Kidney (tissue), 22 donors: ENCODE measurements at places on chromosomes 11 and 22.

- peak overlapping the region; percentile 88 for H3K27ac ChIP-seq
- peak; percentile 63 for DNase-seq
- H3K4me3 ChIP-seq, result no peak overlapping the region
- H3K36me3 ChIP-seq, result no peaks in the 10 kb centered on the region
Measured at GRCh38 chr22:17964643-17965042, 59.7 kb downstream of the MICAL3 start.

GRCh38 chr22:42375982-42376381 is 56.2 kb downstream of the NFAM1 start:
- no peaks in the 10 kb centered on the region for H3K36me3 ChIP-seq
- H3K4me1 ChIP-seq, result no peaks in the 10 kb centered on the region
- H3K4me3 ChIP-seq, result no peak overlapping the region
- H3K27ac ChIP-seq, result no peak overlapping the region
- no peak for DNase-seq

DNA sequence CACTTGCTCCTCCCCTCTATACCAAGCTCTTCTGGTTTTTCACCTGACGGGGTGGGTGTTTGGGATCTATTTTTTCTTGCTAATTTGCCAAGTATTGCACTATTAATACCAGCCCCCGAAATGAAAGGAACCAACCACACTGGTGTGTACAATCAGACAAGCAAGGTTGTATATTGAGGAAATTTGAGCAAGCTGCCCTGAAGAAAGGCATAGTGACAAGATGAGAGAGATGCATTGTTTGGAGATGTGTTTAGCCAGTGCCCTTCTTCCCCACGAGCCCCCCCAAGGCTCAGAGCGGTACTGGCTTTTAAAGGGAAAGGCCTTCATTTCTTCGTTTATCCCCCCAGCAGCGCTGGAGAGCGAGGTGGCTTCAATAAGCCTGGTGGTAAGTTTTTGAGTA is 15.2 kb upstream of the GAS2L1 start:
- no peaks in the 10 kb centered on the region for H3K4me1 ChIP-seq
- no peaks in the 10 kb centered on the region for H3K27me3 ChIP-seq
- peaks cover 45% of the 10 kb centered on the region for H3K36me3 ChIP-seq
- H3K4me3 ChIP-seq, result no peak overlapping the region

DNA sequence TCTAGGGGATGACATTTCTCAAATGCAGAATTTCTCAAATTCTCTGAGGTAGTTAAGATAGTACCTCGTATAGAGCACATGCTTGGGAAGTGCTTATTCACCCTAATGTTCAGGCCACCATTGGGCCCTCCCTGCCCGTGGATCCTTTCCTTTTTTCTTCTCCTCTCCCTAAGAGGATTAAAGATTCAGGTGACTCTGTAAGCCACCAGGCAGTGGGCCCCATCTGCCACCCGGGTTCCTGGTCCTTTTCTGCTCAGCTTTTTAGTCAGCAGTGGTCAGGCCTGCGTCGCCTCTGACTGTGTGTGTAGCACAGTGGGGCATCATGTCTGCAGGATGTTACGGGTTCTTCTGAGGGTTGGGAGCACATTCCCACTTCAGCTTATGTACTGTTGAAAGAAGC is 7.2 kb downstream of the CEP164 start:
- DNase-seq, result no peak
- H3K4me1 ChIP-seq, result no peaks in the 10 kb centered on the region
- H3K27ac ChIP-seq, result no peak overlapping the region
- no peaks in the 10 kb centered on the region for H3K27me3 ChIP-seq

- no peak overlapping the region for H3K27ac ChIP-seq
- no peaks in the 10 kb centered on the region for H3K36me3 ChIP-seq
- DNase-seq, result no peak
- H3K4me3 ChIP-seq, result no peak overlapping the region
- no peaks in the 10 kb centered on the region for H3K4me1 ChIP-seq
- no peaks in the 10 kb centered on the region for H3K27me3 ChIP-seq
Measured at GRCh38 chr22:48685767-48686166, 1141.9 kb downstream of the BRD1 start.

DNA sequence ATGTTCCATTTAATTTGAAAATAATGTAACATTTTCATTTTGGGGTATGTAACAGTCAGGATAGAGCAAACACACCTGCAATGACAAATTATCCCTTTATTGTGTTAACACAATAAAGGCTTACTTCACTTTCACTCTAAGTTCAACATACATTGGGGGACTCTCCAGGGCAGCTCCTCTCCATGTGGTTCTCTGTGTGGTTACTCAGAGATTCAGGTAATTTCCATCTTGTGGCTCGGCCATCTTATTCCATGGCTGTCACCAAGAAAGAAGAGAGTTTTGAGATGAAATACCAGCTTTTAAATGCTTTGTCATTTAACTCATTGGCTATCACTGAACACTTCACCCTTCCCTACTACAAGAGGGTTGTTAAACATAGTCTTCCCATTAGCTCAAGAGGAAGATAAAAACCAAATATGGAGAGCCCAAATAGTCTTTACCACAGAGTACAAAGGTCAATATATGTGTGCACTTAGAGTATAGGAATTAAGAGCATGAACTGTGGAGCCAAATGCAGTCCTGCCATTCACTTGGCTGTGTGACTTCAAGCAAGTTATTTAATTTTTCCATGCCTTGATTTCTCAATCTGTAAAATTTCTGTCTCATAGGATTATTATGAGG is 10.6 kb upstream of the TPH1 start:
- H3K36me3 ChIP-seq, result no peaks in the 10 kb centered on the region
- H3K4me1 ChIP-seq, result no peaks in the 10 kb centered on the region
- no peak overlapping the region for H3K27ac ChIP-seq
- no peak for DNase-seq
